Liver (tissue), 10 donors: ENCODE measurements at places on chromosomes 7 and 10. TPM values are rescaled to one million over a fixed set of nuclear protein-coding genes. Genes with fewer than 3 reads are reported as not detected.
A peak's percentile ranks its signal among the peaks of the same experiment; 100 is the strongest.

DNA sequence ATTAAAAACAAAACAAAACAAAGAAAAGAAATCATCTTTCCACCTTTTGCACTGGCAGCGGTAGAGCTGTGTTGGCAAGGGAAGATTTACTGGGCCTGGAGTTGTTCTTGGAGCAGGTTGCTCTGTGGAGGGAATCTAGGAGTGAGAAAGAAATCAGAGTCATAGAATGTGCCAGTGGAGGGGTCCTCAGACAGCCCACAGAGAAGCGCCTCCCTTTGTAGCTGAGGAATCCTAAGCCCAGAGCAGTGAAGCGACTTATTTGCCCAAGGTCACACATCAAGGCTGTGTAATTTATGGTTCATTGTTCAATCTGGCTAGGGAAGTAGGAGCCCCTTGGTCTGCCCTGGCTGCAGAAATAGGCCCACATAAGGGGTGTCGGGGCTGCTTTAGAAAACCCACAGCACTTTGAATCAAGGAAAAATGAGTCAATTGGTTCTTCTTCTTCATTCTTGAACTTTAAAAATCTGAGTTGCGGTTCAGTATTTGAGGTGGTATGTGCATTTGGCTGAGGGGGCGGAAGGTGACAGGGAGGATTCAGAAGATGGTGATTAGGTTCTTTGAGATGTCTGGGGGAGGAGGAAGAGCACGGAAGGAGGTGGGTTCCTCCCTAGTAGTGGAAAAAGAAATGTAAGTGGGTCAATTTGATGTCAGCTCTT is 253.7 kb downstream of the PTEN start:
- H3K27ac ChIP-seq, result no peak overlapping the region
- no peaks in the 10 kb centered on the region for H3K27me3 ChIP-seq
- no peak overlapping the region for H3K4me3 ChIP-seq
- no peaks in the 10 kb centered on the region for H3K36me3 ChIP-seq
- DNase-seq, result no peak
- no peaks in the 10 kb centered on the region for H3K4me1 ChIP-seq

- no peaks in the 10 kb centered on the region for H3K36me3 ChIP-seq
- H3K4me1 ChIP-seq, result no peaks in the 10 kb centered on the region
- H3K4me3 ChIP-seq, result no peak overlapping the region
- H3K27me3 ChIP-seq, result no peaks in the 10 kb centered on the region
Measured at GRCh38 chr7:74364061-74364460, 74.9 kb downstream of the CLIP2 start.

- H3K36me3 ChIP-seq, result no peaks in the 10 kb centered on the region
- H3K27me3 ChIP-seq, result no peaks in the 10 kb centered on the region
- peak overlapping the region; percentile 100 for H3K27ac ChIP-seq
- H3K4me3 ChIP-seq, result peak overlapping the region; percentile 93
- peaks cover 5% of the 10 kb centered on the region for H3K4me1 ChIP-seq
Measured at GRCh38 chr10:104122225-104123107, 495 bp downstream of the SFR1 start.

DNA sequence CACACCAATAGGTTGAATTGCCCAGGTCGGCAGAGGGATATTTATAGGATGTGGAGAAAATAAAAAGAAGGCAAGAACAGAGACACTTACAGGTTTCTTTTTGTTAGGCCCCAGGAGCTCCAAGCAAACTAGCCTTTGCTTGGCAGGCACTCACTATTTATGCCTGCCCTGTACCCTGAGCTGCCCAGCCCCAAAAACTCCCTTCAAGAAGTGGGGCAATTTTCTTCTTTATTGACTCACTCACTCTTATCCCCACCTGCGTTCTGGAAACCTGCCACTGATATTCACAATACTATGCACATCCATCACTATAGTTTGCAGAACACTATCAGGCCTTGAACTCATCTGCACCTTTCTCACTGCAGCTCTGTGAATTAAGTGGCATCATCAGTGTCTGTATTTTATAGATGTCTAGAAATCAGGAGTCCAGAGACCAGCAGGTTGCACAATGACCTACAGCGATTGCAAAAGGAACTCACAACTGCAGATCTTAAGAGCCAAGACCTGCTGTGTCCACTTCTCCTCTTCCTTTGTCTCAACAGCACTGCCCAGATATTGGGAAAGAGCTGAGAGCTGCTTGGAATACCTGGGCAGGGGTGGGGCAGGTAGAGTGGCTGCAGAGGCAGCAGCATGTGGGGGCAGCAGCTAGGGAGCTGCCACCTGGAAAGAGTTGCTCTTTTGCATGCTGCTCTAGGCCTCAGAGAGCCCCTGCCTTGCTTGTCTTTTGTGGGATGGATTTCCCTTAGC is at the start of gene SFTPD:
TSS of gene SFTPD (minus strand) at position 130 of the 747 bp plus-strand sequence. CDS start 2,446 bp downstream, outside the sequence.
- no peak within 1 kb of the TSS for H3K4me3 ChIP-seq
- H3K36me3 ChIP-seq, result no peaks in the 10 kb centered on the region
- H3K4me1 ChIP-seq, result no peaks in the 10 kb centered on the region
- DNase-seq, result peak; percentile 32
- no peak within 1 kb of the TSS for H3K27ac ChIP-seq

DNA sequence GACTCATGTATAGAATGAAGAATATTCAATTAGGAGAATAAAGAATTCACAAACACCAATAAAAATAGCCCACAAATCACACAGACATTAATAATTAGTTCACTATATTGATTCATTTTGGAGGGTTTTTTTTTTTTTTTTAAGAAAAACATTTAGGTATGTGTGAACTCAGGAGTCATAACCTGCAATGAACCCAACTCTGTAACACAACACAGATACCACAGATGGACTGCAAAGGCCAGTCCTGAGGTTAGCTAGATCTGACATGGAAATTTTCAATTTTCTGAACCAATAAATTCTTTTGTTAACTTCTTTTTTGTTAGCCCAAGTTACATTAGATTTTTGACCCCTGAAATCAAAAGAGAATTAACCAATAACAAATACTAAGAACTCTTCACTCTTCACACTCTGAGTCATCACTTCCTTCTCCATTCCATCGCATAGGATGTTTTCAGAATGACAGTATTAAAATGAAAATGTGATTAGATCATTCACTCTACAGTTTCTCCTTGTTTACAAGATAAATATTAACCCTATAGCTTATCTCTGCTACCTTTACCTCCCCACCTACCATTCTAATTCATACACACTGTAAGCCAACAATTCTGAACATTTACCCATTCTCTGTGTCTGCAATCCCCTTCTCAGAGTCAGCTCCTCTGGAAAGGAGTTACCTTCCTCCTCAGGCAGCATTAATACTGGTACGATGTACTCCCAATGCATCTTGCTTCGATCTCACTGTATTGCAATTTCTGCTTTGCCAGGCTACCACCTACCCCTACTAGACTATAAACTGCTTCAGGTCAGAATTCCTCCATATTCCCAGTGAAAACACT is 141.5 kb downstream of the LRRN3 start:
- H3K36me3 ChIP-seq, result no peaks in the 10 kb centered on the region
- no peak overlapping the region for H3K4me3 ChIP-seq
- no peaks in the 10 kb centered on the region for H3K4me1 ChIP-seq
- no peak for DNase-seq
- no peak overlapping the region for H3K27ac ChIP-seq
- no peaks in the 10 kb centered on the region for H3K27me3 ChIP-seq

DNA sequence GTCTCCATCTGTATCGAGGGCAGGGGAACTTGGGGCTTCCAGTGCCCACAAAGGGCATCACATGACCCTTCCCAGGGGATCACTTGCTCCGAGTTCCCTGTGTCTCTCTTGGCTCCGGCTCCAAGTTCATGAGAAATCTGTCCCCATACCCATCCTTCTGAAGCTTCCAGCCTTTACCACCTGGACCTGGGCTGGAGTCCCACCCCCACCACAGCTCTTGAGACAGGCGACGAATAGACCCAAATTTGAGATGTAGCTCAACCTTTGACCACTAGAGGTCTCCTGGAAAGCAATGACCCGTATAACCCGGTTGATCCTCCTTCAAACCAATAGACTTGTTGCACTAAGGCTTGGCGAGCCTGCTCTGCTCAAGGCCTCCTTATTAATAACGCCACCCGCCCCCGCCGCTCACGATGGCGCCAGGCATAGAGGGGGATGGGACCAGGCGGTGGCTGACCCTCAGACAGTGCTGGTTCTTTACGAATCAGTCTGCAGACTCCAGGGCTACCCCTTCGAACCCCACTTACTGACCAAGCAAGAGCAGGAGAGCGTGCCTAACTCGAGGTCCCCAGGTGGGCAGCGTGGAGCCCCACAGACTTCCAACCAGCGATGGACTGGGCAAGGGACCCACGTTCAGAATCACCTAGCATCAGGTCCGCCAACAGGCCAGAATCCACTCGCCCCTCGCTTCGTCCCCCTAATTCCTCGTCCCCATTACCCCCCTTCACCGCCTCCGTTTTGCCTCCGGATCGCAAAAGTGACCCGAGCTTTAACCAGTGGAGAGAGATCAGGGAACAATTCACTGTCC is 4.4 kb upstream of the ARID5B start:
- peak overlapping the region; percentile 39 for H3K4me3 ChIP-seq
- no peaks in the 10 kb centered on the region for H3K36me3 ChIP-seq
- peak overlapping the region; percentile 93 for H3K27ac ChIP-seq
- H3K4me1 ChIP-seq, result no peaks in the 10 kb centered on the region
- no peaks in the 10 kb centered on the region for H3K27me3 ChIP-seq
- DNase-seq, result peak; percentile 53

- peaks cover 16% of the 10 kb centered on the region for H3K4me1 ChIP-seq
- no peaks in the 10 kb centered on the region for H3K36me3 ChIP-seq
- DNase-seq, result no peak
- H3K27ac ChIP-seq, result no peak overlapping the region
- H3K27me3 ChIP-seq, result no peaks in the 10 kb centered on the region
Measured at GRCh38 chr7:105256761-105257231, 131.9 kb downstream of the SRPK2 start.

DNA sequence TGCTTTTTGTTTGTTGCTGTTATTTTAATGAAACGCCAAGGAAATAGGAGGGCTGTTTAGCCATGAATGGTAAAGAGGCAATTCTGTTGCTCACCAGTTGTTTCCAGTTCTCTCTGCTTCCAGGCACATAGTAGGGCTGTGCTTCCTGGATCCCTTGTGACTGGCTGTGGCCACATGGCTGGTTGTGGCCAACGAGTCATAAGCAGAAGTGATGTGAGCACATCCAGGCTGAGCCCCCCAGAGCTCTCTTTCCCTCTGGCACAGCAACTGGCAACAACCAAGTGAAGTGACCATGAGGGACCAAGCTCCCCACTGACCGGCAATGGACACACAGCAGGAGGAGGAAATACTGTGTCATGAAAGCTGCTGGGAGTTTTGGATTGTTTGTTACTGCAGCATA is 10.3 kb downstream of the GRID1 start:
- no peak overlapping the region for H3K4me3 ChIP-seq
- H3K27ac ChIP-seq, result no peak overlapping the region
- no peak for DNase-seq
- no peaks in the 10 kb centered on the region for H3K27me3 ChIP-seq
- H3K36me3 ChIP-seq, result no peaks in the 10 kb centered on the region

- H3K36me3 ChIP-seq, result no peaks in the 10 kb centered on the region
- no peaks in the 10 kb centered on the region for H3K4me1 ChIP-seq
- no peak overlapping the region for H3K4me3 ChIP-seq
- DNase-seq, result no peak
- no peak overlapping the region for H3K27ac ChIP-seq
Measured at GRCh38 chr7:106704000-106704840, 43.3 kb upstream of the CCDC71L start.

Gene TBC1D12
- 7.5 TPM for total RNA-seq

DNA sequence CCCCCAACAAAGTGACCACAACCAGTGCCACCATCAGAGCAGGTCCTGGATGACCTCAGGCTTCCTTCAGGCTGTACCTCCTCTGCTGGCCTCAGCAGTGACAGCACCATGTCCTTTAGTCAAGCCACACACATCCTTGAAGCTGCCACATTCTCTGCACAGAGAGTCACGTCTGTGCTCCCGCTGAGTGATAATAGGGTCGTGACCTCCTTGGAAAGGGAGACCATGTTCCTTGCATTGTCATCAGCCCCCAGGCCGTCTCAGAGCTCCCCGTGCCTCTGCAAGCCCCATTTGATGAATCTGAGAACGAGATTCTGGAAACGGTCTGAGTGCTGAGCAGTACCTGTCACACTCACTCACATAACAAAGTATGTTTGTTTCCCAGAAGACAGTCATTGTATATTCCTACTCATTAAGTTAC is 106.5 kb upstream of the PRR15 start:
- H3K4me1 ChIP-seq, result no peaks in the 10 kb centered on the region
- H3K4me3 ChIP-seq, result no peak overlapping the region
- no peaks in the 10 kb centered on the region for H3K36me3 ChIP-seq
- no peak for DNase-seq
- no peaks in the 10 kb centered on the region for H3K27me3 ChIP-seq

GRCh38 chr10:82377608-82378007 is 502.6 kb downstream of the NRG3 start:
- H3K4me1 ChIP-seq, result no peaks in the 10 kb centered on the region
- H3K27me3 ChIP-seq, result no peaks in the 10 kb centered on the region
- no peak for DNase-seq
- no peaks in the 10 kb centered on the region for H3K36me3 ChIP-seq
- no peak overlapping the region for H3K4me3 ChIP-seq

- no peak for DNase-seq
- peaks cover 6% of the 10 kb centered on the region for H3K4me1 ChIP-seq
- H3K27me3 ChIP-seq, result no peaks in the 10 kb centered on the region
- no peak overlapping the region for H3K27ac ChIP-seq
Measured at GRCh38 chr7:149718730-149719049, 54.7 kb downstream of the ZNF467 start.

Gene MMD2
- not detected for total RNA-seq

Gene NUTM2A
- 0.59 TPM for total RNA-seq

Gene FAM149B1
- total RNA-seq, result 10.9 TPM

Gene CCL24
- 2.1 TPM for total RNA-seq

Gene RAPGEF5
- total RNA-seq, result 54.8 TPM

GRCh38 chr10:25304606-25305005 is 129.8 kb downstream of the GPR158 start:
- H3K27me3 ChIP-seq, result no peaks in the 10 kb centered on the region
- DNase-seq, result no peak
- no peaks in the 10 kb centered on the region for H3K36me3 ChIP-seq
- H3K4me3 ChIP-seq, result no peak overlapping the region

GRCh38 chr10:14200698-14201544 is 129.8 kb downstream of the FRMD4A start:
- DNase-seq, result no peak
- H3K4me3 ChIP-seq, result no peak overlapping the region
- no peaks in the 10 kb centered on the region for H3K36me3 ChIP-seq
- no peaks in the 10 kb centered on the region for H3K4me1 ChIP-seq
- no peaks in the 10 kb centered on the region for H3K27me3 ChIP-seq

DNA sequence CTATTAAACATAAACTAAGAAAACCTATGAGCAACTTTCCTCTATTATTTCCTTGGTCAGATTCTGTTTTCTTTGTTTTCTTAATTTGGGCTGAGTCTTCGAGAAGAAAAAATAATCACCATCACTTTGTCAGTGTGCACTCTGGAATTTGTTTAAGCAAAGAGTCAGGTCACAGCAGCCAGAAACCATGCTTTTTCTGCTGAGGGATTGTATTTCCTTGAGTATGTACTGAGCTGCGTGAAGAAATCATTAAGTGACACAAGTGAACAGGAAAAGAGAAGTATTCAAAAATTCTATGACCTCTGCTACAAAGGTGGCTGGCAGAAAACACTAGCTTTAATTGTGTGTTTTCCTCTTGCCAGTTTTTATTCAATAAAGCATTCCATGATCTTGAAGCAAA is 249.6 kb downstream of the VTI1A start:
- H3K27ac ChIP-seq, result no peak overlapping the region
- no peaks in the 10 kb centered on the region for H3K27me3 ChIP-seq
- no peak overlapping the region for H3K4me3 ChIP-seq
- no peaks in the 10 kb centered on the region for H3K36me3 ChIP-seq
